ENCODE measurements at places on chromosomes 2 and 18.

DNA sequence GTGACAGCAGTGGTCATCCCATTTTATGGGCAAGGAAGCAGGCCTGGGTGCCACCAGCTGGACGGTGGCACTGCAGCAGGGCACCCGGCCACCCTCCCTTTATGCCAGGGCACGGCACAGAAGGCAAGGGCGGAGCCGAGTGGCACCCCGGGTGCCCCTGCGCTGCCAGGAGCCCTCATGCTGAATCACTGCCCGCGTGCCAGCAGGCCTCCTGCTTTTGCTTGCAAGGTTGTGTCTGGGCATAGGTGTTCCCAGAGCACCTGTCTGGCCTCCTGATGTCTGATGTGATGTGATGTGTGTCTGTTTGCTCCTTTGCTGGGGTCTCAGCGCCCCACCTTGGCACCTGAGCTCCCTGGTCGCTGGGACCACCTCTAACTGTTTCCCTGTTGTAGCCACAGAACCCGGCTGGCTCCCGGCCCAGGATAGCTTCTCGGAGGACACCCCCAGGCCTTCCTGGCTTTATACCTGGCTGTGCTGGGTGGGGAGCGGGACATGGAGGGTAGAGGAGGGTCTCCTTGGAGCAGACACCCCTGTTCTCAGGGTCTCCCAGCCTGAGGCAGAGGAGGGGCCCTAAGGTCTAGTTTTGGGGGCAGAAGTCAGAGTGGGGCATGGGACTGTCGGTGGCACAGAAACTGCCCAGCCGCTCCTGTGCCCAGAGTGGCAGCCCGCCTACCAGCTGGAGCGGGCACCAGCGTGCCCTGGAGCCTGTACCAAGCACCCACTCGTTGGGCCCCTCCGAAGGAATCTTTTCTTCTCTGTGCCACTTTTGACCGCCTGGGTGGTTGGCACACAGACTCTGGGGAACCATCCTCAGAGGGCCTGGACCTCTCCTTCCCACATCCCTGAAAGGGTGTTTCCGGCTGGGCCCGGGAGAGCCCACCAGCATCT is 3.6 kb downstream of the GPC1 start:
- no peak for DNase-seq

- DNase-seq, result no peak
Observed at GRCh38 chr2:106800180-106800579, 85.8 kb downstream of the ST6GAL2 start.

DNA sequence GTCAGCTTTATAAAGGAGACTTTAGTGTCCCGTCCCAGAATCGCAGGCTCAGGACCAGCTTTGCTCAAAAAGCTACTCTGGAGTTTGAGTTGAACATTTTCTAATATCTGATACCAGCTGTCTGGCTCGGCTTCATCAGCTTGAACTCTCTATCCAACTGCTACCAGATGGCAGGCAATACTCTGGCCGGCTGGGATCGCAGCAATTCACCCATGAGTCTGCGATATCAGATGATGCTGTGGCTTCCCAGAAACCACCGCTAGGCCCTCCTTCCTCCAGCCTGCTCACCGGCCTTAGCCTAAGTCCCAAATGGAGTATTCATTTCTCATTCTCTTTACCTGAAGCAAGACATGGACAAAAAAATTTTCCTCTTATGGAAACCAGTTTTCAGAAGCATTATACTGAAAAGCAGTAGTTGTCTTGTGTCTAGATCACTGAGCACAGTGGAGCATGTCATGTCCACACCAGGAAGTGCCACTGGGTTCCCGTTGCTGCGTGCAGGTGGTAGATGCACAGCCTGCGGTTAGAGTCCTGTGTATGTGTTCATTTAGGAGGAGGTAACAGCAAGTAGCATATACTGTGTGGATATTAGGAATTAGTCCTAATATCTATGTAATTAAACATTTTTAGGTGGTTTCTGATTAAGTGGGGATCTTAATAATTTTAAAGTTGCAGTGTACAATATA is 162.0 kb upstream of the SOX11 start:
- no peak for DNase-seq

- no peak for DNase-seq
Observed at GRCh38 chr2:219149667-219150066, 10.9 kb downstream of the NHEJ1 start.

GRCh38 chr2:231965102-231965501 is 3.6 kb downstream of the DIS3L2 start:
- DNase-seq, result no peak
